Skin of body (tissue), 3 donors: ENCODE measurements at places on chromosomes 16 and 17. TPM values are rescaled to one million over a fixed set of nuclear protein-coding genes. Genes with fewer than 3 reads are reported as not detected.

GRCh38 chr17:2064980-2065785 lies 10.3 kb downstream of the HIC1 start:
- DNase-seq: peak; percentile 35

GRCh38 chr17:45277992-45278391 lies 16.1 kb upstream of the SPATA32 start:
- peak; percentile 15 for DNase-seq

The CUEDC1 gene
- 7.6 TPM for total RNA-seq

The MSLN gene
- 1.4 TPM for total RNA-seq

DNA sequence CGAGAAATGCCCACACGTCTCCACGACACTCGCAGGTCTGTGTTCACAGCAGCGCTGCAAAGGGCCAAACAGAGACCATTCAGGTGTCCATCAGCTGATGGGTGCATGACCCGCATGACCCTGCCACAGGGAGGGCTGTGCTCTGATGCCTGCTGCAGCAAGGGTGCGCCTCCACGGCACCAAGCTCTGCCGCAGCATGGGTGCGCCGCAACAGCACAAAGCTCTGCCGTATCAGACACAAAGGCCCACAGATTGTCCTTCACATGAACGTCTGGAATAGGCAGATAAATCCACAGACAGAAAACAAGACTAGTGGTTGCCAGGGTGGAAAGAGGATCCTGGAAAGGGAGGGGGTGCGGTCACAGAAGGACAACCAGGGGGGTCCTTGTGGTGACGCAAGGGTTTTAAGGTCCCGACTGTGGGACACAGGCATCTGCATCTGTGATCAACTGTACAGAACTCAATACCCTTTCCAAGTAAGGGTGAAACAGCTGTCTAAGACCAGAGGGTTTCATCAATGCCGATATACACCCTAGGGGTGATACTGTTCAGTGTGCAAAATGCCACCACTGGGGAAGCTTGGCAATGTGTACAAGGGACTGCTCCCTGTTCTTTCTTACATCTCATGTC lies 121.0 kb downstream of the ANKRD11 start:
- DNase-seq: no peak

- DNase-seq: peak; percentile 34
These were observed 21.8 kb downstream of the ACSM1 start for GRCh38 chr16:20675488-20676267.

DNA sequence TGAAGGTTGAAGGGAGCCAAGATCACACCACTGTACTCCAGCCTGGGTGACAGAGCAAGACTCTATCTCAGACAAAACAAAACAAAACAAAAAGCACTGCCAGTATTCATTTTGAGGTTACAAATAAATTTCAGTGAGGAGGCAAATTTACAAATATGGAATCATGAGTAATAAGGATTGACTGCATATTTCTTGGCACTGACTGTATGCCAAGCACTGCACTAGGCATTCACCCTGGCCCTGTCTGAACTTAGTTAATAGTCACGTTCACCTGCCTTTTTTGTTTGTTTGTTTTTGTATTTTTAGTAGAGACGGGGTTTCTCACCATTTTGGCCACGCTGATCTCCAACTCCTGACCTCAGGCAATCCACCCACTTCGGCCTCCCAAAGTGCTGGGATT lies 5.1 kb downstream of the LDAF1 start:
- DNase-seq: no peak

DNA sequence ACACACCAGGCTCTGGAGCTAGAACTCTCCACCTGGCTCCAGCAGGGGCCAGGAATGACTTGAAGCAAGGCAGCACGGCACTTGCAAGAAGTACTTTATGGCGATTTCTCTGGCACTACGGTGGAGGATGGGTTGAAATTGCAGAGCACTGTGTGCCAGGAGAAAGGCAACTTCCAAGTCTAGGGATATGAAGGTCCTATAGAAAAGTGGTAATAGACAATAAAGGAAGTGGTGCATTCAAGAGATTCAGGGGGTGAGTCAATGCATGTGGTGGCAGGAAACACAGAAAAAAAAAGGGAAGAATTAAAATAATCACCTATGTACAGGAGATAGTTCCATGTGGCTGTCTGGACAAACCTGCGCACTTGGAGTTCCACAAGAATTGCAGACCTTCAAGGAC lies 240.3 kb upstream of the DYNLRB2 start:
- no peak for DNase-seq

GRCh38 chr17:1796800-1797199 lies 32.9 kb downstream of the SMYD4 start:
- DNase-seq: no peak

DNA sequence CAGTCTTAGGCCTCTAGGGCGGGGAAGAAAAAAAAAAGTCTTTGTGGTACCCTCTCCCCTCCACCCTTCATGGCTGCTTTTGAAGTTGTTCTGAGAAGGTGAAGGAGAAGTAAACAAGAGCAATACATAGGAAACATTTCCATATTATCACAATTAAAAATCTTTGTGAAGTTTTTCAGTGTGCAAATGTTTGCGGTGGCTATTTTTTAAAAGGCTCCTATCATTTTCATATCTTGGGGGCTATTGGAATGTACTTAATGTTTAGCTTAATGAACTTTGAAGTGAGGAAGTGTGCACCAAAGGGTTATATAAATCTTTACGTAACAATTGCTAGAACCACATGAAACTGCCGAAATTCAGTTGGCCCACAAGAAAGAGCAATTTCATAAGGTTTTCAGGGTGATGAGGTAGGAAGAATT lies 7.6 kb downstream of the NOL11 start:
- no peak for DNase-seq

DNA sequence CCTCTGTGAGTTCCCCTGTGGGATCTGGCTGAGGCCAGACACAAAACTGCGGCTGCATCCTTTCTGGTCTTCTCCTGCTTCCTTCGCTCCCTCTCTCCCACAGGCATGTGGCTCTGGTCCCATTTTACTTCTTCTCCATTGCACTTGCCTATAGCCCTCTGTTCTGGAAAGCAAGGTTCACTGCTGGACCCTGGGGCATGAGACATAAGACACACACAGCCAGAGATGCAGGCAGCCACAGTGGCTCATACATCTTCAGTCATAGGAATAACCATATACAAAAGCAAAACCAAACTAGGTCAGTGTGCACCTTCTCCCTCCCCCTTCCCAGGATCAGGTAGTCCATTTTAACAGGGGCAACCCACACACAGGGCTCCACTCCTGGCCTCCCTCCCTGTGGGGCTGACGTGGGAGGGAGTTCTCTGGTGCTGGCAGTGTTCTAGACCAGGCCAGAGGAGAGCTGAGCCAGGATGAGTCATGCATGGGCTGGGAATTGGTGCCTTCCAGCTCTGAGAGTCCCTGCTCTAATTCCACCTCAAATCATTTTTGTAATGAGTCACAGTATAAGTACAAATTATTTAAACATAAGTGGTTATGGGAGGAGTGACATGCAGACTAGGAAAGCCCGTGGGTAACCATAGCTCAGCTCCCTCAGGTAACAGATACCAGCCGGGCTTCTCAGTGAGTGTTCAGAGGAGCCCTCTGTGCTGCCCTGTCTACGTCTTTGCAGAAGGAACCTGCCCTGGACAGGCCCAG lies 58.0 kb downstream of the ASIC2 start:
- DNase-seq: no peak

The TANC2 gene
- total RNA-seq: 53.4 TPM

- no peak for DNase-seq
These were observed 2.9 kb downstream of the CMIP start for GRCh38 chr16:81447383-81448101.

- DNase-seq: no peak
These were observed 6.3 kb downstream of the JPT1 start for GRCh38 chr17:75147878-75148546.

The HSD17B1 gene
- 0.59 TPM for total RNA-seq

The GRB7 gene
- 8.8 TPM for total RNA-seq

The TEKT5 gene
- total RNA-seq: 0.59 TPM

- no peak for DNase-seq
These were observed 1.7 kb downstream of the WBP2 start for GRCh38 chr17:75853433-75853832.

DNA sequence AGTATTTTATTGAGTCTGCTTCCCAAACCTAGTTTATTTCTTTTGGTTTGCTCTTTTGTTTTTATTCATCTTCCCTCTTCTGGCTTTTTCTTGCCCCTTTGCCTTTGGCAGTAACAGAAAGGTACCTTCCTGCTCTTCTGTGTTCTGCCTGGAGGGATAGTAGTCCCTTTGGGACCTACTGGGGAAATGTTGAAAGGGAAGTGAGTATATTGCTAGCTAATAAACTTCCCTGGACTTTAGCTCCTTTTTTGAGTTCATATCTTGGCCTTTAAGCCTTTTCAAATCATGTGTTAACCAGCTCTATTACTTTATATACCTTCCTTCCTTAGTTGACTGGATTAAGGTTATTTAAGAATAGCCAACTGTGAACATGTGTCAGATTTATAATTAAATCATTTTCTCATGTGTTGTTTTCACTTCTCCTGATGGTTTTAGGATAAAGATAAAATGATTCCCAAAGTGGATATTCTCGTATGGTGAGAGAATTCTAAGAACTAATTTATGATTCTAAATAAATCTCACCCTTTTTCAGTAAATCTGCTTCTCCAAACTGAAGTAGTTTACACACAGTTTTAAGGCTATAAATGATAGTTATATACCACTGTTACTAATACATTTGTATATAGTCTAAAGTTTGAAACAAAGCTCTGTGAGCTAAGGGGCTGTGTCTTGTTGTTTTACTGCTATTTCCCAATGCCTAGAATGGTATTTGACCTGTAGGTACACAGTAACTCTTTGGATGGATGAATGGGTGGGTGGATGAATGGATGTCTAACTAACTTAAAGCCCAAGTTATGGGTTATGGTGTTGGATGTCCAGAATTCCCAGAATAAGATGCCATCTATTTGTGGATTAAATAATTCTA lies 45.7 kb downstream of the OMG start:
- DNase-seq: no peak

The NLRC3 gene
- total RNA-seq: 0.39 TPM
